ENCODE measurements at places on chromosomes 2 and 18. TPM values are rescaled to one million over a fixed set of nuclear protein-coding genes. Genes with fewer than 3 reads are reported as not detected.

- no peak for DNase-seq
Observed at GRCh38 chr2:196159221-196159892, 12.0 kb downstream of the STK17B start.

- no peak for DNase-seq
Observed at GRCh38 chr2:182377467-182377866, 49.4 kb downstream of the PDE1A start.

M1AP gene
- total RNA-seq, result 1.1 TPM

ZNF804A gene
- total RNA-seq, result not detected

ALK gene
- total RNA-seq, result not detected
